ENCODE measurements at places on chromosomes 11 and 22.

DNA sequence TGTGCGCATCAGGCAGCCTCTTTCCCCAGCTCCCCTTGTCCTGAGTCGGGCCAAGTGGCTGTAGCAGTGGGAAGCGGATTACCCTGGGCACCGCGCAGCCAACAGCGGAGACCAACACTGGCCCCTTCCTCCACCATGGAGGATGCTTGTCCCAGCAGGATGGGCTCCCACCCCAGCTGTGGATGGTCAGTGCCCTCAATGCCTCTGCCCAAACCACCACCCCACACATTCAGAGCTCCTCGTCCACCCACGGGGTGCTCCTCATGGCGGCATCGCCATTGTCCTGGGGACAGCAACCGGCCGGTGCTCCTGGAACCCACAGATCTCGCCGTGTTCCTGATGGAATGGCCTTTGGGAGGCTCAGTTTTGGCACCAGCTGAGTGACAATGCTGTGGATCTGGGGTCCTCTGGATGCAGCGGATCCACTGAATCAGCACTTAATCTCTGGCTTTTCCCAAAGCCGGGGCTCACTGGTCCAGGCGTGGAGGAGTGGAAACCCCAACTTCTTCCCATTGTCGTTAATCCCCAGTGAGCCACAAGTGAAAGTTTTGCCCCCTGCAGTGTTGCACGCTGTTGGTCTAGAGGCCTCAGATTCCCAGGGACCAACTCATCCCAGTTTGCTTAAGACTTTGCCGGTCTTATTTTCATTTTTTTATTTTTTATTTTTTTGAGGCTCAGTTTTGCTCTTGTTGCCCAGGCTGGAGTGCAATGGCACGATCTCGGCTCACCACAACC lies 4.1 kb upstream of the B4GALNT4 start:
- no peak for DNase-seq

GRCh38 chr22:24697172-24697571 lies 77.3 kb downstream of the PIWIL3 start:
- no peak for DNase-seq

DNA sequence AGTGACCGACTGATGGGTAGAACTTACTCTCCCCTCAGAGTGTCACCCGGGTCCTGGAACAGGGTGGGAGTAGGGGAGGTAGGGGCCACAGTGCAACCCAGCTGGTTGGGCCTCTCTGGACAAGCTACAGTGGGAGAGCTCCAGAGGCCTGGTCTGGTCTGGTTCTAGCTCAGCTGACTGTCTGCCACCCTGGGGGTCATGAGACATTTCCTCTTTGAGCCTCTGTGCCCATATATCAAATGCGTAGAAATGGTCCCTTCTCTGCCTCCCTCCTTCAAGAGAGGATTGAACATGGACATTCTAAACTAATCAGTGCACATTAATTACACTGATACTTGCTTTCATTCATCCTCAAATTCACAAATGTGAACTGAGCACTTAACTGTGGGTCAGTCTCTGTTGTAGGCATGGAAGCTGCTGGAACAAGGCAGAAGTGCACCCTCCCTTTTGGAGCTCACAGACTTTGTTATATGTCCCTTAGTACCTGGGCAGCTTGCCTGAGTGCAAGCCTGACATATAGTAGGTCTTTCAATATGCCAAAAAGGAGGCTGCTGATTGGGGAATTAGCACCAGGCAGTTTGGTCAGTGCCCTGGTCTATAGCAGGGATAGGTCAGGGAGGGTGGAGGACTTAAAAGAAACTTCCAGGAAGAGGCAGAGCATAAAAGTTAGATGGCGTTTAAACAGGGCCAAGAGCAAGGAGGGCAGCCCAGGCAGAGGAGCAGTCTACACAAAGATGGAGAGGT lies 25.7 kb downstream of the ARHGEF17 start:
- no peak for DNase-seq

GRCh38 chr11:30586251-30587144 lies at the start of gene MPPED2:
Gene MPPED2 (minus strand): TSS chr11:30586353. CDS start chr11:30580373, 5,980 bp downstream.
- DNase-seq = no peak

DNA sequence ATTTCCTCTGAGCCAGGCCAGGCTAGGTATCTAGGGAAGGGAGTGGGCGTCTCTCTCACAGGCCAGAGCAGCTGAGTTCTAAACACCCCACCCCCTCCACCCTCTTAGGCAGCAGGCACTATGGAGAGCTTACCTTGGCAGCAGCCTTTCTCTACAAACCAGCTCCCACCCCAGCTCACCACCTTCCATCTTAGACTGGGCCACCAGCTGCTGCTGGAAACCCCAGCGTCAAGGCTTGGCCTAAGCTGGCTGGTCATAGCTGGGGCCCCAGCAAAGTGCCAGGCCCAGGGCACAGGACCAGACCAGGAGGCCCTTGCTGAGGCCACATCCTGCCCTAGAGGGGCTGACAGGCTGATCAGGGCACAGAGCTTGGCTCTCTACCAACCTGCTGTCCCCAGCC lies 20.2 kb downstream of the SLC22A12 start:
- no peak for DNase-seq

GRCh38 chr11:121198491-121198890 lies 94.1 kb upstream of the SC5D start:
- DNase-seq = no peak

DNA sequence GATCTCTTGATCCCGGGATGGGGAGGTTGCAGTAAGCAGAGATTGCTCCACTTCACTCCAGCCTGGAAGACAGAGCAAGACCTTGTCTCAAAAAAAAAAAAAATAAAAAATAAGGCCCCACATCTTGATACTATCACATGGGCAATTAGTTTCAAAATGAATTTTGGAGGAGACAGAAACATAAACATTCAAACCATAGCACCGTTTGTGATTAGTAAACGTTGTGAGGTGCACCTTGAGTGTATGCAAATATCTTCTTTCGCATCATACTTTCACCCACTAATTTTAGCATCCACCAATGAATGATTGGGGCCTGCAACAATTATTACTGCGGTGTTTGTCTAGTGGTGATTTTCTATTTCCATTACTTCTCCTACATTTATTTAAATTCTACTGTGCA lies 11.0 kb upstream of the SPDYC start:
- DNase-seq = no peak

DNA sequence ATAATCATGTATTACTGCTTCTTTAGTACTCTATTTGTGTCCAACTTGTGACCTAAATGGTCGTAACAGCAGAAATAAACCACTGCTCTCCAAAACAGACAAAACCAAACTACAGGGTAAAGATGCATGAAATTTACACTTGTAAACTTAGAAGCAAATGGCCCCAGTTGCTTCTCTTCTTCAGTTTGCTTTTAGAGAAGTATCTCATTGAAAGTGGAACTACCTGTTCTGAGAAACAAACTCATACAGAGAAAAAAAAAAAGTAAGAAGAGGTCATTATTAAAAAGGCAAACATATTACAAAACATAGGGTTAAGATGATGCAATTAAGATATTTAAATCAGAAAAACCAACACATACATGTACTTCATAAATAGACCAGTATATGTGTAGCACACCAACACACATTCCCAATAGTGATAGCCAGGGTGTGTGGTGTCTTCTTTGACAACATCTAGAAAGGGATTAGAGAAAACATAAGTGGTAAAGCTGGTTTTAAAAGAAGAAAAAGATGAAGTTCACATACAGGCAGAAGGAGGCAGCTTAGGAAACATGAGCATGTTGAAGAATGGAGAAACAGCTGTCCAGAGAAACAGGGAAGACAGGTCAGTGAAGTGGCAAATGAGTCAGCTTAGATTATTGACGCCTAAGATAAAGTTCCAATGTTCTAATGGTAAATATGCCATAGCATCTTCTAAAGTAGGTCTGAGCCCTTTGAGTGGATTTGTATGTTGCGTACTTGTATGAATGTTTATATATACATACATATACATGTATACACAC lies 844.7 kb upstream of the CCDC90B start:
- DNase-seq = no peak

DNA sequence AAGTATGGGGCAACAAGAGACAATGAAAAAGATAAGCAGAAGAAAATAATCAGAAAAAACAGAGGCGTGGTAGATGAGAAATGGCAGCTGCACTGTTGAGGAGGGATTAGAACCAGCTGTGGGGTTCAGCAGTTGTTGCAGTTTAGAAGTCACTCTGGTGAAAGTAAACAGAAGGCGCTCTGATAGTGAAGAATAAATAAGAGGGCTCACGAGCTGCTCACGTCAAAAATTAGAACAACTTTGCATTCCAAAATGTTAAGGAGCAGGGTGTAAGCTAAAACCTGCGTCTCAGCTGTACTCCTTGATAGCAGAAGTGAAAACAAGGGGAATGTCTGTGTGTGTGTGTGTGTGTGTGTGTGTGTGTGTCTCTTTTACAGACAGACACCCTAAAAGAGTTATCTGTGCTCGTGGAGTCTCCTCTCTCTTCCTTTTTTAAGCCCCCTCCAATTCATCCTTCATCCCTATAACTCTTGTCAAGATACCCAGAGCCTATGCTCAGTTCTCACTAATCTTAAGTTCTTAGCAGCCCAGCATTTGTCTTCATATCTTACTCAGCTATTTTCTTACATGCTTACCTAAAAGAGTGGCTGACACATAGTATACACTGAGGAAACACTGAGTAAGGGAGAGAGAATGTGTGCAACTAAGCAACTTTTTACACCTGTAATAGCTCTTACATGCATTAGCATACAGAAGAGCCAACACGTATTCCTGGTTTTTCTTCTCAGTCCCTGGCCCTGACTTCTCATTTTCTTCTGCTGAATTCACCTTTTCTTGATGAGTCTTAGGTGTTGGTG lies 8.9 kb downstream of the TTC17 start:
- no peak for DNase-seq

GRCh38 chr11:82683029-82683428 lies 50.6 kb downstream of the FAM181B start:
- DNase-seq = no peak

- no peak for DNase-seq
These were observed 1.8 kb upstream of the PELI3 start for GRCh38 chr11:66464916-66465315.

DNA sequence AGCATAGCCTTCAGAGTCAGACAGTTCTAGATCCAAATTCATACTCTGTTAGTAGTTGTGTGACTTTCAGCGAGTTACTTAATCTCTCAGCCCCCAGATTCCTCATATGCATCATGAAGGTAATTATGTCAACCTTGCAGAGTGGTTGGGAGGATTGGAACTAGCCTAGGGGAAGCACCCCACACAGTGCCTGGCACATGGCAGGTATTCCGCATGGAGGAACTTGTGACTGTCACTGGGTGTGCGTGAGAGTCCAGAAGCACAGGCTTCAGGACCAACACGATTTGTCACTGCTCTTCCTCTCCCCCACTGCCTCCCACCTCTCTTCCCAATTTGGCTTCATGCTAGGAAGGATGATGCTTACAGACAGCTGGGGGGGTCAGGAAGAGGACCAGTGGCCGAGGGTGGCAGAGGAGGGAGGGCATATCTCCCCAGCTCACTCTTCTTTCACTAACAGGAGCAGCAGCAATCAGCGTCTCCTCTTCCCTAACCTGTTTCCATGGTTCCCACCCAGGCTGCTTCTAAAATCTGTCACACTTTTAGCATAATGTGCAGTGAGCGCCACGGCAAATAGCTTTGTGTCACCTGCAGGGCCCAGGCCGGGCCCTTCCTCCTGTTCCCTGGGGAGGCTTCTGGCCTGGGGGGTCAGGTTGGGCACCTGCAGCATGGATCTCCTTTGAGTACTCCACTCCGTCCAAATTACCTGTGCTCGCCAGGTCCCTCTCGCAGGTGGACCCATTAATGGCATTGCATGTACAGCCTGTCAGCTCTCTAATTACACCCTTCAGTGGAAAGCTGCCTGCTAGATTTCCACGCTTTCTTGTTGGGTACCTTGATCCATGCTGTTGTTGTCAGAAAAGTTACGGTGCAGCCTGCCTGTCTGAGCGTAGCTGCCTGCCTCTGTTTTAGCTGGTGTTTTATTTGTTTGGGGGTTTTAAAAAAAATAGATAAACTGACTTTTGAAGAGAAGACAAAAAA lies 400.4 kb downstream of the NXPE2 start:
- no peak for DNase-seq

- no peak for DNase-seq
These were observed 252.4 kb downstream of the GRM5 start for GRCh38 chr11:88813233-88813915.

DNA sequence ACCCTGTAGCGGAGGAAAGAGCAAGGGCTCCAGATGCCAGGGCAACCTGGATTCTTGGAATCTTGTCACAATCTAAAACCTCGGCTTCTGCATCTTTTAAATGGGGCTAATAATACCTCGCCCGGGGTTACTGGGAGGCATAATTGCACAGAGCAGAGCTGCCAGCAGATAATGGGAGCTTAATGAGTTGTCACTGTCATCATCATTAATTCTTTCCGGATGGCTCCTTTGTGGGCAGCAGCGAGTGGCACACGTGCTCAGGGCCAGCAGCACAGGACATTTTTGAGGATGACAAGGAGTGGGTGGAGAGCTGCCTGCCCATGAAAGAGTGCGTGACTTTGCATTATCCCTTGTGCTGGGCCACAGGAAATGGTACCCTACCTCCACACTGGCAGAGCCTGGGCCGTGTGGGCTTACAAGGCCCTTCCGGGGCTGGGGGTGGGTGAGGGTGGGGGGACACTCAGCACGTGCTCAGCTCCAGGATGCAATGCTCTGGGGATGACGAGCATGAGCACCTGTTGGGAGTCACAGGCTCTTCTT lies 5.7 kb downstream of the PDGFB start:
- DNase-seq = no peak

DNA sequence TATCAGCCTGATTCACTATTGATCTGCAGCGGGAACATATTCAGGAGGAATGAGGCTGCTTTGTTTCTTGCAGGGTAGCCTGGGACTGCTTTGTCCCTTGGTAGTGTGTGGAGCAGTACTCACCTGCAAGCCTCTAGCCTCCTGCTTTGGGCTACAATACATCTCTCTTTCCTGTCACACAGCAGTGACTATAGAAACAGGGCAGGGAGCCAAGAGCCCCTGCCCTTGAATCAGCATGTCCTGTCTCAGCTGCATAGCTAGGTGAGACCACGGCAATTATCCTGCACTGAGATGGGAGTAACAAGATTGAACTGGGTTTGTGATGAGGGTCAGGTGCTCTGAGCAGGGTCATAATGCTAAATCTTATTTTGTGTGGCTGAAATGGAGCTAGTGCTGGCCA lies 191.9 kb downstream of the NELL1 start:
- no peak for DNase-seq

- DNase-seq = no peak
These were observed 109.8 kb downstream of the NAT10 start for GRCh38 chr11:34214961-34215805.

Measured in fibroblast of skin of left biceps (primary cell).